Activated naive CD4-positive, alpha-beta T cell treated with anti-CD3 and anti-CD28 coated beads for 36 hours (primary cell): ENCODE measurements at places on chromosomes 13 and 19.
A peak's percentile ranks its signal among the peaks of the same experiment; 100 is the strongest.

- no peak for DNase-seq
Observed at GRCh38 chr19:51040151-51040550, 5.3 kb upstream of the KLK12 start.

DNA sequence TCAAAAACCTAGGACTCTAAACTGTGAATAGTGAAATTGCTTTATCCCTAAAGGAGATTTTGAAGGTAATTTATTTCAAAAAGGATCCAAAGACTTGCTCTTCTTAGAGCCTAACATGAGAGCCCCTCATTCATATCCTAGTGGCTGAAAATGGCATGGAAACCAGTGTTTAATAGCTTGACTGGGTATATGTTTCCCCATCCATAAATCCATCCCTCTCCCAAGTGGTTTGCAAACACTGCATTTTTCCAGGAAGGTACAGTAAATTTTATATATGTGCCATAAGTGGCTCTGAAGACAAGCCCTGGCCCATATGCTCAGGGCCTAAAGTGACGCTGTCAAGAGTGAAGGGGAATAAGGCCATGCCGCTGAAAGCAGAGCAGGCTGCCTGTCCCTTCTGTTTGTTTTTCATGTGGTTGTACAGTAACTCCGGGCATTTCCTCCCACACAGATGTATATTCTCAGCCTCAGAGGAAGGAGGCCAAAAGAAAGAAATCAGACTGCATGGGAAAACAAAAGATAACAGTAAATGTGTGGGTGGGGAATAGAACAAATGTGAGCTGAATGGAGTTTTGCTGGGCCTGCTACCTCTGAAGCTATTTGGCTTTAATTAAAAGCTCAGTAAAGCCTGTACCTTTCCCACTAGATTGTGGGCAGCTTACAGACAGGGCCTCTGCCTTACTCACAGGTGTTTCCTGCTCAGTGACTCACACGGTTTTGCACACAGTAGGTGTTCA lies 181.9 kb downstream of the PCDH9 start:
- DNase-seq: no peak

- DNase-seq: no peak
Observed at GRCh38 chr19:6392221-6393073, 517 bp downstream of the GTF2F1 start.

DNA sequence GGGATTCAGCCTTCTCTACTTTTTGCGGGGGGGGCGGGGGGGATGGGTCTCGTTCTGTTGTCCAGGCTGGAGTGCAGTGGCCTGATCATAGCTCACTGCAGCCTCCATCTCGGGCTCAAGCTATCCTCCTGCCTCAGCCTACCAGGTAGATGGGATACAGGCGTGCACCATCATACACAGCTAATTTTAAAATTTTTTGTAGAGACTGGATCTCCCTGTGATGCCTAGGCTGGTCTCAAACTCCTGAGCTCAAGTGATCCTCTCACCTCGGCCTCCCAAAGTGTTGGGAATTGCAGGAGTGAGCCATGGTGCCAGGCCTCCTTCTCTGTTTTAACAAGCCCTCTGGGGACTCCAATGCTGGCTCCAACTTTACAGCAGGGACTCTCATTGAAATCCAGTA lies 569 bp upstream of the ZNF792 start:
- no peak for DNase-seq

GRCh38 chr13:50366488-50367174 lies 351.4 kb downstream of the KCNRG start:
- DNase-seq: peak; percentile 62

- no peak for DNase-seq
Observed at GRCh38 chr13:99545979-99546378, 44.7 kb downstream of the TM9SF2 start.

DNA sequence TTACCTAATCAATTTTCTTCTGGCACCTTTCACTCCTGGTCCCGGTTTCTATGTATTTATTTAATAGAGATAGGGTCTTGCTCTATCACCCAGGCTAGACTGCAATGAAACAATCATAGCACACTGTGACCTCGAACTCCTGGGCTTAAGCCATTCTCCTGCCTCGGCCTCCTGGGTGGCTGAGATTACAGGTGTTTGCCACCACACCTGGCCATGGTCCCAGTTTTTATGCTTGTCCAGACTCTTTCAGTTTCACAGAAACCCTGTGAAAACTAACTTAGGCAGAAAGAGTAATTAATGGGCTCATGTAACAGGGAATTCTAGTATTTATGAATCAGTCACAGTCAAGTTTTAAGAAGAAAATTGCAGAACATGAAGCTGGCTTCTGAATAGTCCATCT lies 9.0 kb upstream of the STK24 start:
- no peak for DNase-seq

- DNase-seq: no peak
Observed at GRCh38 chr19:8413629-8413995, 507 bp downstream of the MARCHF2 start.

DNA sequence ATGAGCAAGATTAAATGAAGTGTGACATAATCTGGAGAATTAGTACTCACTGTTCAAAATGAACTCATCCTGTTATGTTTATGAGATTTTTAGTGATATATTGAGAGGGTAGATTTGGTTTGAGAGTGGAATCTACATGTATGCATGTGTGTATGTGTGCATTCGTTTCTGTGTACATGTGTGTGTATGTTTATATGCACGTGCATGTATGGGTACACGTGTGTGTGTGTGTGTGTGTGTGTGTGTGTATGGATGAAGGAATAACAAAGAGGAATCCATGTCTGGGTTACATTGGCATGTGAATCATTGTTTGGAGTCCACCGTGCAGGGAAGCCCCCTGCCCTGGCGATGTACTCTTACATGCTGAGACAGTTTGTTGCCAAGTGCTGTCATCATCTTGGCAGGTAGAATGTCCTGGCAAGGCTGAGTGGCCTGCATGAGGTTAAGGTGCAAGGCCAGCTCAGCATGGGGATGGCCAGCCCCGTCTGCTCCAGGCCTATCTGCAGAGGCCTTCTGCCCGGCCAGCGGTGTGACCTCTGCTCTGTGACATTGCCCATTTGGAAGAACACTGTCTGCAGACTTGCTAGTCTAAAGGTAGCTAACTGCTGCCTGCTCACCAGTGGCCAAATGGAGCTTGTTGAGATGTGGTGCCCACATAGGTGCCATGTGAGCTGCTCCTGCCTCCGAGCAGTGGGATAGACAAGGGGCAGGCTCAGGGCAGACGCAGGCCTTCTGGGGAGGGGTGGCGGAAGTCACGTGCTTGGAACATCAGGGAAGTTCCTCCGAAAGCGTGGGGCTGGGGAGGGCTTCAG lies 222.3 kb downstream of the TEX29 start:
- DNase-seq: no peak

DNA sequence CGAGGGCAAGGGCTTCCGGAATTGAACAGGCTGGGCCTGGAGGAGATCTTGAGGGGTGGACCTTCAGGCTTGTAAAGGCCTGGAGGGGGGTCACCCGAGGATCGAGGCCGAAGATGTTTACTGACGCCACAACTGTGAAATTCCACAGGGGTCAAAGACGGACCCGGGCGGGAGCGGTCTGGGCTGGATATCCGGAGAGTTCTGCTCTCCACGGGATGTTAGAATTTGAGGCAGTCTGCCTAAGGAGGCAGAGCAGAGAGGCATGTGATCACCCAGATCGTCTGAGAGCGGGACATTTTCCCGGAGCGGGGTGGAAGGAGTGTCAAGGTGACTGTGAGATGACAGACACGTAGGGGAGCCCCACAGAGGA lies 13.2 kb downstream of the KLHL26 start:
- DNase-seq: no peak

DNA sequence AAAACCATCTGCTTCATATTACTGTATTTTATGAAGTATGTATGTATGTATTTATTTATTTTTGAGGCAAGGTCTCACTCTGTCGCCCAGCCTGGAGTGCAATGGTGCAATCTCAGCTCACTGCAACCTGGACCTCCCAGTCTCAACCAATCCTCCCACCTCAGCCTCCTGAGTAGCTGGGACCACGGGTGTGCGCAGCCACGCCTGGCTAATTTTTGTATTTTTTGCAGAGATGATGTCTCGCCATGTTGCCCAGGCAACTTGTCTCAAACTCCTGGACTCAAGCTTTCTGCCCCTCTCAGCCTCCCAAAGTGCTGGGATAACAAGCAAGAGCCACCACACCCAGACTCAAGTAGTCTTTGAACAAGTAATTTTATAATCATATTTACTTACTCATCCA lies 5.5 kb downstream of the KATNAL1 start:
- DNase-seq: no peak

DNA sequence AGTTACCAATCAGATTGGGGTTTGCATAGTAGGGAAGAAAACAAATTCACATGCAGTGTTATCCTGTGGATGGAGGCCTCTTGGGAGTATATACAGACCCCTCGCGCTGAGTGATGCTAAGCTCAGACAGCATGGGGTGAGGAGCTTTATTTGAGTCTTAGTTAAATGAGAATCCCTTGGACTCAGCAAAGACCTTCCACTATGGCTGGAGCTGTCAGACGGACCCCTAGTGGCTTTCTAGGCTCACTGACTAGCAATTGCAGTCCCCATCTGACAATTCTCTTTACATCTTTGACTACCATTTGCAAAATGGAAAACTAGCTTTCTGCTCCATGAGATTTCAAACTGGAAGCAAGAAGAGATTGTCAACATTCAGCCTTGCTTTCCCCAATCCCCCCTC lies 90.4 kb downstream of the STOML3 start:
- DNase-seq: no peak

DNA sequence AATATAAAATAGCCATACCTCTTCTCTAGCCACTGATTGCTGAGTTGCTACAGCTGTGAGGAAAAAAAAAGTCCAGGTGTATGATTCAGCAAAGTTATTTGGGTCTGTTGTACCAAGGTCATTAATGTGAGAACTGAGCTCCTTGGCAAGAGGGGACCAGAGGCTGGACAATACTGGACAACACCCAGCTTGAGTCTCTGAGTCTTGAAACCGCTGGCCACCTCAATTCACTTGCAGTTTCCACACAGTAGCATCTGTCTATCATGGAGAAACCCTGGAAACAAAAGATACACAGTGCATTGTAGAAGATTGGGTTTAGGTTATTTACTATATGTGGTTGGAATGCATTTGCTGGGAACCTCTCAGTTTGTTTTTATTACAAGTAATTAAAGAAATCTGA lies 60.4 kb downstream of the WDFY2 start:
- DNase-seq: no peak

- DNase-seq: no peak
Observed at GRCh38 chr13:87089391-87089790, 581.8 kb upstream of the SLITRK5 start.

DNA sequence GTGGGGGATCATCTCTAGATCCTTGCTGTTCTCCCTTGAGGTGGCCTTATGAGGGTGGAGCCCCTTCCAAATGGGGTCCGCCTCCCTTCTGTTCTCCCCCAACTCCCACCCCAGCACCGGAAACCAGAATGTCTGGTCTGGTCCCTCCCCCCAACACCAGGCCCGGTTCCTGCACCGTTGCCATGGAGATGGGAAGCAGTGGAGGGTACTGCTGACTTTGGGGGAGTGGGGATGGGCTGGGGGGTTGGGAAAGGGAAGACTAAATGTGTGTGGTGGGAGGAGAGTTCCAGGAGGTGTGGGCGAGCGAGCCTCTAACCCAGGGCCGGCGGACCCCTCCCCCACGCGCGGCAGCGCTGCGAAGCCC lies 1.7 kb downstream of the SHANK1 start:
- DNase-seq: no peak

GRCh38 chr13:38688674-38689073 lies 1.8 kb downstream of the FREM2 start:
- no peak for DNase-seq

DNA sequence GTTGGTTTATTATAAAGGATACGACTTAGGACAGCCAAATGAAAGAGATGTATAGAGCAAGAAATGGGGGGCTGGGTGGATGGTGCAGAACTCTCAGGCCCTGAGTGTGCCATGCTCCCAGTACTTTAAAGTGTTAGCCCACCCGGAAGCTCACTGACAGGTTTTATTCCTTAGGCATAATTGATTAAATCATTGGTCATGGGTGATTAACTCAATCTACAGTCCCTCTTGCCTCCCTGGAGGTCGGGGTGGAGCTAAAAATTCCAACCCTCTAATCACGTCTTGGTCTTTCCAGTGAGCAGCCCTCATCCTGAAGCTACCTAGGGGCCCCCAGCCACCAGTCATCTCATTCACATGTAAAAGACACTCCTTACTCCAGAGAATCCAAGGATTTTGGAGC lies 9.9 kb upstream of the LEUTX start:
- DNase-seq: no peak

- DNase-seq: no peak
Observed at GRCh38 chr19:51000981-51001380, 423 bp downstream of the KLK8 start.

- DNase-seq: no peak
Observed at GRCh38 chr19:51766461-51766860, 5.5 kb downstream of the FPR2 start.

GRCh38 chr19:10961073-10961860 lies 437 bp downstream of the SMARCA4 start:
- peak; percentile 28 for DNase-seq

DNA sequence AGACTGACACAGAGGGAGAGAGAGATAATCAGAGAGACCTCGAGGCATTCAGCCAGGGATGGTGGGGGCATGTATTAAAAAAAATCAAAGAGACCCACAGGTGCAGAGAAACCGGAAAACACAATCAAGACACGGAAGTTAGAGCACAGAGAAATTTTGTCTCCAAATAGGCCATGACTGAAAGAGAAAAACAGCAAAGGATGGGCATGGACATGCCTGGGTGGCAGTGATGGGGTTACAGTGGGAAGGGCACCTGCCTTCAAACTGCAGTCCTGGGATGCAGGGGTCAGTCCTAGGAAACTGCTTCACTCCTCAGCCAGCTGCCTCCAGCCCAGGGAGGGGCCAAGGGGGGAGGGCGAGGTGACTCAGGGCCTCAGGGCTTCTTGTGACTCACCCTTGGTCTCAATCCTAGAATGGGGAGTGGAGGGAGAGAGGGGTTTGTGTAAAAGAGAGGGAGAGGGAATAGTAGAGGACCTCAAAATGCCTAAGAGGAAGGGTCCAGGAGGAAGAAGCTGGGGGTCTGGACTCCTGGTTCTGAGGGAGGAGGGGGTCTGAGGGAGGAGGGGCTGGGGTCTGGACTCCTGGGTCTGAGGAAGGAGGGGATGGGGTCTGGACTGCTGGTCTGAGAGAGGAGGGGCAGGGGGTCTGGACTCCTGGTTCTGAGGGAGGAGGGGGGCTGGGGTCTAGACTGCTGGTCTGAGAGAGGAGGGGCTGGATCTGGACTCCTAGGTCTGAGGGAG lies 3.6 kb upstream of the KCNN4 start:
- peak; percentile 87 for DNase-seq

- no peak for DNase-seq
Observed at GRCh38 chr13:73222627-73223305, 164.0 kb downstream of the KLF5 start.

DNA sequence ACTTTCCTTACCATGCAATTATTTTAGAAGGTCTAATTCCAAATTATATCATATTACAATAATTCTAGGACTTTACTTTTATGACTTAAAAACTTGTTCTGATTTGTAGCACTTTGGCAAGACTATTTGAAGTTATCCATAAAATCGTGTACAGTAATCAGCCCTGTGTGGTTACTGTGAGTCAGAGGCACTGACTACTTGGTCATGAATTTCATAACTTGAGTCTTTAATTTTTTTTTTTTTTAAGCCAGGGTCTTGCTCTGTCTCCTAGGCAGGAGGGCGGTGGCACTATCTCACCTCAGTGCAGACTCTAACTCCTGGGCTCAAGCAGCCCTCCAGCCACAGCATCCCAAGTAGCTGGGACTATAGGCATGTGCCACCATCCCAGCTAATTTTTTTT lies 1319.2 kb upstream of the SLC10A2 start:
- no peak for DNase-seq
